ENCODE measurements at places on chromosomes 13 and 19.

DNA sequence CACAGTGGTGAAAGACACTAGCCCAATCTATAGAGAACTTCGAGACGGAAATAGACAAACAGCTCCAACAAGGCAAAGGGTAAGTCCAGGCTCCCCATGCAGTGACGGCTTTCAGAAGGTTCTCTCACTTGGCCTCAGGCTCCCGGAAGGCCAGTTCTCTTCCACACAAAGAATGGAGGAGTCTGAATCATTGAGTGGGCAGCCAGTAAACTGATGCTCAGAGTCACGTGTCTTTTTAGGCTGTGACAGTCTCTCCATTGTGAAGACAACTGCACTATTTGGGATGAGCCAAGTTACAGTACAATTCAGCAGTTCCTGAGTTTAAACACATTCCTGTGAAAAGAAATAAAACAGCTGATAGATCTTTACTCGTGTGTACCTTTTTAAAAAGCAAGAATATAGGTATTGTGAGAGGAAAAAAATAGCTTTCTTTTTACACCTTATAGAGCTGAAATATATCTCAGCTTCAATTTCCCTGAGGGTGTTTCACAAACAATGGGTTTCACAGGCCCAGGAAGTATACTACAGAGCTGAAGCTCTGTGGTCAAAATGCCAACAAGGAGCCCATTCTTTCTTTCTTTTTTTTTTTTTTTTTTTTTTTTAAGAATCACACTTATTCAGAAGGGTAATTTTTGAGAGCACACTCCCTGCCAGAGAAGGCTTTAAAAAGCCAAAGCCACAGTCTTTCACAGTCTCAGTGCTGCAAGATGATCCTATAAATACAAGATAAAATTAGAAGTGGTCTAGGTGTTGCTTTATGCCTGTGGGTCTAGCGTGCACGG, 135.1 kb downstream of the FREM2 start:
- no peak for DNase-seq

GRCh38 chr13:106063591-106064313, 471.7 kb downstream of the EFNB2 start:
- peak; percentile 57 for DNase-seq

- no peak for DNase-seq
These were observed 9.0 kb upstream of the IPO5 start for GRCh38 chr13:97944396-97945029.

DNA sequence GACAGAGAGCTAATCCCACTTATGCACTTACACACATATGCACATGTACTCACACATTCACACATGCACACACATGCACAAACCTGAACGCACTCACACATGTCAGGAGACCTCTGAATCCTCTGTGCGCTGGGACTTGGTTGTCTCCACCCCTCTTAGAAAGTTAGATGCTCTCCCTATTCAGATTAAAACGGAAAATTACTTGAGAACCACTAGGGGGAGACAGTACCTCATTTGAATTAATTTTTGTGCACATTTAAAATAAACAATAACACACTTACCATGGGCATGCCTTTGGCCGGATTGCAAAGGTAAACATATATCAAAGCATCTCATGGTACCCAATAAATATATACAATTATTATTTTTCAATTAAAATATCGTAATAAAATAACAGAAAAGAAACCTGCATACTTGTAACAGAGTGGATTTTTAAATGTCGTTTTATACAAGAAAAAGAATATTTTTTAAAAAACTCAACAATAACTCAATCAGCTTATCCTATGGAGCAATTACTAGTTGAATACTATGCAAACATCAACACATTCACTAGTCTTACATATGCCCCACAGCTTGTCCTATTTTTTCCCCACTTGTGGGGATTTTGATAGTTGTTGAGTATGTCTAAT, 9.5 kb upstream of the LILRB4 start:
- DNase-seq, result no peak

DNA sequence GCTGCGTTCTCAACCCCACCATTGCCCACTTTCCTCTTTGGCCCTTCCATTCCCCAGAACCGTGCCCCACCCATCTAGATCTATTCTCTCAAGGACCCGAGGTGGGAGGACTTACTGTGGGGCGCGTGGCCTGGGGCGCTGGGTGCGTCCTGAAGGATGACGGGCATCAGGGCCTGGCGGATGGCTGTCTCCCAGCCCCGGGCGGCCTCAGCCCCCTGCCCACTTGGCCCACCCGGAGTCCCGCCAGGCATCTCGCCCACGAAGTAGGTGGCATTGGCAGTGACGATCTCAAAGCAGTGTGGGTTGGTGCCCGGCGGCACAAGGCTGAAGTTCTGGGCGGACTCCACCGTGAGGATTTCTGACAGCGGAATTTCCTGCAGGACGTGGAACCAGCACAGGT, 23.2 kb downstream of the PRKD2 start:
- DNase-seq, result no peak

- DNase-seq, result no peak
These were observed 2.4 kb downstream of the TICAM1 start for GRCh38 chr19:4829001-4829712.

GRCh38 chr13:19862481-19863313, 752 bp downstream of the ZMYM5 start:
- DNase-seq, result no peak

- DNase-seq, result no peak
These were observed 41.8 kb downstream of the SUGP2 start for GRCh38 chr19:18991468-18991867.

DNA sequence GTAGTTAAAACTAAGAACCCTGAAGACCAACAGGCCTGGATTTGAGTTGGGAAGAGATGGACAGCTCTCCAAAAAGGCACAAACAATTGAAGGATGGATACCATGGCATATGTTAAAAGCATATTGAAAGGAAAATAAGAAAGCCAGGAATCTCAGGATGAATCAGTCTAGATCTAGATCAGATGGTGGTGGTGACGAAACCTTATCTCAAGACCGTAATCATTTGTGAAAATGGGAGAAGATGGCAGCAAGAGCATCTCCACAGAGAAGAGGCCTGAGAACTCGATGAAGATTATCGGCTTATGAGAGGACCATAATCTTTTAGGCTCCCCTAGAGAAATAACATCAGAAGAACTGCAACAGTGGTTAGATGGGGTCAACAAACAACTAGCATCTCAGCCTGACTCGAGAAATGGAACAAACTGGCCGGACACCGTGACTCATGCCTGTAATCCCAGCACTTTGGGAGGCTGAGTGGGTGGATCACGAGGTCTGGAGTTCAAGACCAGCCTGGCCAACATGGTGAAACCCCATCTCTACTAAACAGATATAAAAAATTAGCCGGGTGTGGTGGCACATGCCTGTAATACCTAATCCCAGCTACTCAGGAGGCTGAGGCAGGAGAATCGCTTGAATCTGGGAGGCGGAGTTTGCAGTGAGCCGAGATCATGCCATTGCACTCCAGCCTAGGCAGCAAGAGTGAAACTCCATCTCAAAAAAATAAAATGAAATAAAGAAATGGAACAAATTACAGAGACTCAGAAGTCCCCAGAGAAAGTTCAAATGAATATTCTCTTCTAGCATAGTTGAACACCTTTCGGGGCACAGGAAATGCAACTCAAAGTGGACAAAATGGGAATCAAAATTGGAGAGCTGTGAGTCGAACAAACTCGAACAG, 47.6 kb downstream of the FOXO1 start:
- DNase-seq, result no peak

DNA sequence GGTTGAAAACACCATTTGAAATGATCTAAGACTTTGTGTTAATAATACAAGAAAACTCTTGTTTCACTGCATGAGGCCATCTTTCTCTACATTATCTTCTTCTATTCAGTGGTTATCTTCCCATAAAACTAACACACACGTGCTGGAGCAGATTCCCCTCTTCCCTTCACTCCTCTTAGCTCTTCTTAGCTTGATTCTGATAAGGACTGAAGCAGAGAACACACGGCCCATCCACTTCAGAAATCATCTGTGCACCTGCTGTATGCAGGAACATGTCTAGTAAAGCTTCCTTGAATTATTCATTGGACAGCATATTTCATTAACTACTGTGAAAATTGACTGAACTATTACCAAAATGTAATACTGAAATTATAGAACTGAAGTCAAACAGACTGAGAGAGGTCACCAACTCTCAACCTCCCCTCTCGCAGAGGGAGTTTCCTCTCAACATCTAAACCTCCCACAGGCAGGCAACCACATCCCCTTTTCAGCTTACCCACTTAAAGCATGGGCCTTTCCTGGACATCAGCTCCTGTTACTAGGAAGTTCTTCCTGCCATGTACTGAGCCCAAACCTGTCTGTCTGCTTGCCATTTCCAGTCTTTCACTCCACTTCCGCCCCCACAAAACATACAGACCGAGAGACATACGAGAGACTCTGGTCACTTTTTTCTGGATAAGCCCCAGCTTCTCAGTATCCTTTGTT, 113.9 kb downstream of the CRYL1 start:
- DNase-seq, result no peak

GRCh38 chr19:7925171-7925851, 624 bp downstream of the CTXN1 start:
- no peak for DNase-seq

DNA sequence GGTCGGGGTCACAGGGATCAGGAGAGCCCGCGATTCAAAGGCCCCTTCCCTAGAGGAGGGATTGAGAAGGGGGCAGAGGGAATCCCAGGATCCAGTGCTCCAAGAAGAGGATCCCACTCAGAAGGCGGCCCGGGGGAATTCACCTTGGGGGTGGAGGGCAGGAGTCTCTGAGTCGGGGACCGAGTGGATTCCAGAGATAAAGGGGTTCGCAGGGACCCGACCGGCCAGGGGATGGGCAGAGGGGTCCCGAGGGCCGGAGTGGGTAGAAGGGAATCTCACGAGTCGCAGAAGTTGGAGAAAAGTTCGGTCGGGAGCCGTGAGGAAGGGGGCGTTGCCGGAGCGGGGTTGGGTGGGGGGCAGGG, 261 bp downstream of the PRKD2 start:
- no peak for DNase-seq

- peak; percentile 78 for DNase-seq
These were observed 14.7 kb downstream of the TLE5 start for GRCh38 chr19:3047496-3048189.

- peak; percentile 91 for DNase-seq
These were observed 8.8 kb downstream of the TPT1 start for GRCh38 chr13:45332036-45332830.

DNA sequence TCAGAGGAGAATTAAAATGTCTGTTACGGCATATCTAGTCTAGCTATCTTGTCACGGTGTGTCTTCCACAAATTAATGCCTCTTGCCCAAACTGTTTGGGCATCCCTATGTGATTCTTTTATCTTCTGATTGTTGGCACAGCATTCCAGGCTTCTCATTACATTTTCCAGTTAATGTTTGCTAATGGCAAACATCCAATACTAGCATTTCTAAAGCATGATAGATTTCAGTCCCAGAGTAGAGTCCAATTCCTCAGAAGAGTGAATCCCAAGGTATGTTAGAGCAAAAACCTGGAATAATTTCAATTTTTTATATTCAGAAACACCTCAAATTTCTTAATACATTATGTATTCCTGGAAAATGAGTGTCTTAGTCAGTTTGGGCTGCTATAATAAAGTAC, 684.5 kb upstream of the SLITRK1 start:
- no peak for DNase-seq

DNA sequence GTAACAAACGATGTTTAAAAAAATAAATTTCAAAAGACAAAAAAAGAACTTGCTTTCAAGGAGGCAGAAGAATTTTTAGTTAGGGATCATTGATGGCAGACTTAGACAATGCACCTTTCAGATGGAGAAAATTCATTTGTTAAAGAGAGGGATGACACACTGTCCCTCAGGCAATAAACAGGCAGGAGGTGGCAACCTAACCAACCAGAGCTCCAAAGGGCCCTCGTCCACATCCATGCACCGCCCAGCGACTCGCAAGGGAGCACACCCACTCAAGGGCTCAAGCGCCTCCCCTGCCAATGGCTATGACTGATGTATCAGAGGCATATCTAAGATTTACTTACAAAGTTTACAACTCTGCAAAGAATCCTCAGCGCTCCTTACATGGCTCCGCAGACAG, 81.9 kb downstream of the TUBGCP3 start:
- DNase-seq, result no peak

DNA sequence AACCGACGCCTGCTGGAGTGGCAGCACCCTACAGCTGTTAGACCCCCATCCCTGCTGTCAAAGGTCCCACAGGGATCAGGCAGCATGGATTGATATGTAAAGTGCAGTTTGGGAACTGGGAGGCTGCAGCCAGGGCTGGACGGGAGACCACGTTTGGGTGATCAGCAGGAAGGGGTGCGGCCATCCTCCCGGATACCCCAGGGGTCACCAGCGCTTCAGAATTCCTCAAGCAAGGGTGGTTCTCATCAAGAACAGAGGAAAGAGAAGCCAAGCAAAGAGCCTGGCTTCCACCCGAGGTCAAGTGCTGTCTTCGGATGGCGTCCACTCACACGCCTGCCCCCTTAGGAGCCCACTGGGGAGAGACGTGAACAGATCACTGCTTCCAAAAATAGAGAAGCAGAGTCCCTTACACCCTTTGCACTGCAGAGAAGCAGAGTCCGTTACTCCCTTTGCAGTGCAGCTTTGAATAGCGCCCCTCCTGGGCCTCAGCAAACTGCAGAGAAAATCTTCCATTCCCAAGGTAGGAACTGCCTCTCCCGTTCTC, 35.5 kb downstream of the DHRS12 start:
- DNase-seq, result no peak

DNA sequence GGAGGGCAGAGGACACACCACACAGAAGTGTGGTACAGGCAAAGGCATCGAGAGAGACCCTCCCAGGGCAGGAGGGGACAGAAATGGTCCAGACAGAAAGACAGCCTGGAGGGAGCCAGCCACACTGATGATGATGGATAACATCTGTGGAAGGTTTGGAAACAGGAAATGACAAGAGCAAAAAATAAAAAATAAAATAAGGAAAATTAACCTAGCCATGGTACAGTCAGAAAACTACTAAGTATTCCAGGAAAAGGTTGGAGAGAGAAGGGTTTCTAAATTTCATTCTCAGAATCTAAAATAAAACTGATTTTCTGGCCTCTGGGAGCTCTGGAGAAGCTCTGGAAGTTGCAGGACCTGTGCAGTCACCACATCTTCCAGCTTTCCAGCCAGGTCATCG, 115.2 kb upstream of the VSTM2B start:
- no peak for DNase-seq

GRCh38 chr13:48653472-48653939, at the start of gene CYSLTR2:
TSS of gene CYSLTR2 (plus strand) at chr13:48653929. CDS start at chr13:48706818, 52,889 bp downstream.
- DNase-seq, result no peak

DNA sequence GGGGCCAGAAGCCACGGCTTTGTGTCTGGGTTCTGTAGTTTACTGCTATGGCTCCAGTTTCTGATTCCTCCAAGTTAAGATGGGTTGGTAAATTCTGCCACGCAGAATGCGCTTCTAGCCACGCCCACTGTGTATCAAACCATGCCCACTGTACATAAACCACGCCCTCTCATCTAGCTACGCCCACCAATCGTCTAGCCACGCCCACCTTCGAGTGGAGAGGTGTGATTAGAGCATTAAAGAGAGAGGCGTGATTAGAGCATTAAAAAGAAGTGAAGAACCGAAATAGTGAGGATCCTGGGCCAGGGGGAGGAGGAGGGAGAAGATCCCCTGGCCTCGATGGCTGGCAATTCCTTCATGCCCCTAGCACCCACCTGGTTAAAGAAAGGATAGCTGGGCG, 43.7 kb upstream of the ADGRE5 start:
- DNase-seq, result no peak

- no peak for DNase-seq
These were observed 690 bp upstream of the ARRDC2 start for GRCh38 chr19:18007044-18007916.

- DNase-seq, result no peak
These were observed 35.3 kb upstream of the NPAS1 start for GRCh38 chr19:46984077-46985010.
